Keratinocyte (primary cell): ENCODE measurements at places on chromosomes 5 and 9.

GRCh38 chr9:98970532-98971041 is 26.9 kb downstream of the COL15A1 start:
- no peak for DNase-seq

DNA sequence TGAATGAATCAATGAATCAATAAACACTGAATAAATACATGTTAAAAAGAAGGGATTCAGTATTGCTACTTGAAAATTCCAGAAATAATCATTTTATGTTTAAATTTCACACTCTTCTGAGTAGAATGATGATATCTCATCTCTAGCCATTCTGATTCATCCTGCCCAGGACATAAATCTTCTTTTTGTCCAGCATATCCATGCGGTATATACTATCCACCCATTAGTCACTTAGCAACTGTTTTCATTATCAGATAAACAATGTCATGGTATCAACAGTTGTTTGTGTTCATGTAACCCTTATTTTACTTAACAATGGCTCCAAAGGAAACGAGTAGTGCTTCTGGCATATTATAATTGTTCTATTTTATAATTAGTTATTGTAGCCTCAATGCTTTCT is 432.4 kb upstream of the SMC2 start:
- no peak for DNase-seq

GRCh38 chr9:87656485-87656884 is 69.4 kb upstream of the CTSL start:
- no peak for DNase-seq

DNA sequence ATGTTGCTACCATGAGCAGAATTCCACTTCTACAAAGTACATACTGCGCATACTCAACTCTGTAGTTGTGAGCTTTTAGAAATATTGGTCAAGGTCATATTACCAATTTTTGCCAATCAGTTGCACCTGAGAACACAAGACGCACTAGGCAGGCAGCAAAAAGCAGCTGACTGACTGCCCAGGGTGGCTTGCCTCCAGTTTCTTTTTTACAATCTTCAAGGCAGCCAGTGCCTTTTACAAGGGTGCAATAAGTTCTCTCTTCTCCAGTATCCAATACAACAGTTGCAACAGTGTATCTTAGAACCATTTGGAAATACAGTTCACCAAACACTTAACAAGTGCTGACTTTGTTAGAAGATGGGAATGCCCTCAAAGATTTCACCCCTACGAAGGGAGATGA is 16.1 kb upstream of the FOXB2 start:
- DNase-seq: no peak

DNA sequence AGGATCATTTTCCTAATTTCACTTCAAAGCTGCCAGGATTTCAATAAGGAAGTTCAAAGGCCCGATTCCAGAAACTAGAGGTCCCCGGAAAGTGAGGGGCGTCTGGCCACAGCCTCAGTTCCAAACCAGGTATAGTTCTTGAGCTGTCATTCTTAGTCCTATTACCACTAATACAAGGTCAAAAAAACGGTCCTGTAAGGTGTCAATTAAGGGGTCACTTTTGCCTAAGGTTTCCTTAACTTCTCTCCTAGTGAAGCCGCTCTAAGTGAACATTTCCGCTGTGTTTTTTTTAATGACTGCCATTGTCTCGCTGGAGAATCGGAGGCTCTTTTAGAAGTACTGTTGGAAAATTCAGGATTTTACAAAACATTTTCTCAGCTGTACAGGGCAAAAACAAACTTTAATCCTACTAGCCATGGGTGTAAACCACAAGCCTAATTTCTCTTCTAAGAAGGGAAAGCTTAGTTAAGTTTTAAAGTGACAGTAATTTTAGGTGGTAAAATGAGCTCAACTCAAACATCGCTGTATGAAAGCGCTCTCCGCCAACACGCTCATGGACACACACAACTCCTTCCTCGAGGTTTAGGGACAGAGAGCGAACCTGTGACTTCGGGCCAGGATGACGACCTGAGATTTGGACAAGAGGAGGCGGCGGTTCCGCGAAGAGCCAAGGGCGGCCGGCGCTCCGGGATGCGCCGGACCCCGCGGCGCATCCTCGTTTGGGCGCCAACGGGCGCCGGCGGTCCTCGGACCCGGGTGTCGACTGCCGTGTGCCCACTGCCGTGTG is 76.7 kb upstream of the IFNE start:
- no peak for DNase-seq

GRCh38 chr9:38127271-38127839 is 58.3 kb upstream of the SHB start:
- DNase-seq: no peak

DNA sequence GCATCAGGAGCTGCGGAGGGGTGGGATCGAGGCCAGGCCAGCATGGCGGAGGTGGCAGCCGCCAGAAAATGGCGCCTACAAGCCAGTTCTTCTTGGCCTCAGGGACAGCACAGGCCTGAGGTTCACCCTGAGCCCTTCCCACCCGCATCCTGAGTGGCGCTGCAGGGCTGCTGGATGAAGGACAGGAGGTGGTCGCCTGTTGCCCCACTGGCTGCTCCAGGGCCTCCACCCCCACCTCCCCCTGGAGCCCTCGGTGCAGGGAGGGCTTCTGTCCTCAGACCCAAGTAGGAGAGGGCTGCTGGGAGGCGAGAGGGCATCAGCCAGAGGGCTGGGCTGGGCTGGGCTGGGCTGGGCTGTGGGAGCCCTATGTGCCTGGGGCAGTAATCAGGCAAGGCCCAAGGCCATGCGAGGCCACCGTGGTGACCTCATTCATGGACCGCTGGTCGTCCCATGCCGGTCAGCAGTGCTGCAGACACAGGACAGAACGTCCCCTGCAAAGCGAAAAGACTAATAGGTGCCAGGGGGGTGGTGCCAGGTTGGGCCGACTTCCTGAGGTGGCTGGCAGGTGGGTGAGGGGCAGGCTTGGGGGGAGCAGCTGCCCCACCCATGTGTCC is 13.8 kb downstream of the GPSM1 start:
- no peak for DNase-seq

DNA sequence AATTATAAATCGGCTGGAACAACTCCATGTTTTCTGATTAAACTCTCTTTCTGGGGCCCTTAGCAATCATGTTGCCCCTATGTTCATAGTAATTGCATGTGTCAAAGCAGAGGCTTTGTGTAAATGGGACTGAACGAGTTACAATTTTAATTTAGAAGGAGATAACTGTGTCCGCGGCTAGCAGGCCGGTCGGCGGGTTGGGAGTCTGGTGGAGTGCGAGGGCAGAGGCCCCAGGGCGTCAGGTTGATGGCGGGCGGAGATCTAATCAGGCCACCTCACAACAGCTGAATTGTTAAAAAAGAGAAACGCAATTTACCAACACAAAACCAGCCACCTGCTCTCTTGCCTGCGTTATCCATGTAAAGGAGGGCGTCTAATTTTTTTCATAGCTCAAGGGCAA is 134.9 kb upstream of the LPCAT1 start:
- DNase-seq: no peak

DNA sequence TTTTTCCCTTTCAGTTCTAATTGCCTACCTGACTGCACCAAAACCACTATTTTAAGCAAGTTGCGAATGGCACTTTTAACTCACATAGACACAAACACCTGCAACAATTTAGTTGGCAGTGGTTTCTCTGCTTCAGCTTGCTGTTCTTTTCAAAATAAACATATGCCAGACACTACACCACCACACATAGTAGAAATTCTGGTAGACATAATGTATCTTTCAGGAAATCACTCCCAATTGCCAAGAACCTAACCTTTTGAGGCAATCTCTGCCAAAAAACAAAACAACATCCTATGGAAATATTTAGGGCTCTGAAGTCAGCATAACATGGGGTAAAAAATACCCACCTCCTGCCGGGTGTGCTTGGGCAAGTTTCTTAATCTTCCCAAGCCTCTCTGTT is 27.7 kb downstream of the GLIS3 start:
- DNase-seq: no peak

GRCh38 chr5:32687499-32687831 is 23.7 kb upstream of the NPR3 start:
- no peak for DNase-seq

DNA sequence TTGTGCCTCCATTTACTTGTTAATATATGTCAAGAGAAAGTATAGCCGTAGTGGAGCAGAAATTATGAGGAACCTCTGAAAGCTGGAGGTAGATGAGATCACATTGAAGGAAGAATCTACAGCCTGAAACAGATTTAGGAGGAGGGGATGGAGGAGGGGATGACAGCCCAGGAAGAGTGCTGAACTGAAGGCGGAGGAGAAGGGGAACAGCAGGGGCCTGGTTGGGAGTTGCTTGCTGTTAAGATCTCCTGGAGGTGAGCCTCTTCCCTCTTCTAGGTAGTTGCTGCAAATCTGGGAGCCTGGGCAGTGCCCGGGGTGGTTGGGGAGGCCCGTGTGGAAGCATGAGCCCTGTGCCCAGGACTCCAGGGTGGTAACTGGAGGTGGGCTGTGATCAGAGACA is 111.8 kb upstream of the SEMA6A start:
- DNase-seq: no peak

GRCh38 chr9:126926364-126926763 is 11.8 kb downstream of the RALGPS1 start:
- DNase-seq: no peak

DNA sequence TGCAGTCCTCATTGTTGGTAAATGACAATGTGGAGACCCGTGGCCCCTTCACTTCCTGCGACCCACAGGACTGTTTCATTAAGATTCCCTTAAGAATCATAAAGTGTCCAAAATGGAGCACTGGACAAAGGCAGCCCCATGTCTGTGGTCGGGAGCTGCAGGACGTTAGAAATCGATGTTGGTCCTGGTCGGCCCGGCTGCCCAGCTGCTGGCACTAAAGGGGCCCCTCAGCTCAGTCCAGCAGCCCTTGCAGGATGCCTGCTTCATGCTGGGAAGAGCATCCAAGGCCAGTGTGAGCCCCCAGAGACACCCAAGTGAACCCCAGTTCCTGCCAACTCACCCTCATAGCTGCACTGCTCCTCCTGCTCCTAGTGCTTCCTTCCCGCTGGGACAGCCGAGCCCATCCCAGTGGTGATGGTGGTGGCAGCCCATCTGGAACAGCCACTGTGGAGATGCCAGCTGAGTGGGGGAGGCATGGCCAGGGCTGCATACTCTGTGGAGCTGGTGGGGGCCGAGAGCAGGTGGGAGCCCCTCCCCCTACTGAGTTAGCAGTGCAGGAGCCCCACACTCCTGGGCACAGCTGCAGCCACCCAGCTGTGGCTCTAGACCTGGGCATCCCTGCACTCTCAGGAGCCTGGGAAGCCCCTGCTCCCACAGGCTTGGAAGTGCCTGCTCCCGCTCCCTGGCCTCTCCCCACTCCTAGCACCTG is 168.0 kb upstream of the IRX2 start:
- DNase-seq: no peak

- no peak for DNase-seq
Measured at GRCh38 chr9:99070681-99071080, 34.2 kb upstream of the TGFBR1 start.

DNA sequence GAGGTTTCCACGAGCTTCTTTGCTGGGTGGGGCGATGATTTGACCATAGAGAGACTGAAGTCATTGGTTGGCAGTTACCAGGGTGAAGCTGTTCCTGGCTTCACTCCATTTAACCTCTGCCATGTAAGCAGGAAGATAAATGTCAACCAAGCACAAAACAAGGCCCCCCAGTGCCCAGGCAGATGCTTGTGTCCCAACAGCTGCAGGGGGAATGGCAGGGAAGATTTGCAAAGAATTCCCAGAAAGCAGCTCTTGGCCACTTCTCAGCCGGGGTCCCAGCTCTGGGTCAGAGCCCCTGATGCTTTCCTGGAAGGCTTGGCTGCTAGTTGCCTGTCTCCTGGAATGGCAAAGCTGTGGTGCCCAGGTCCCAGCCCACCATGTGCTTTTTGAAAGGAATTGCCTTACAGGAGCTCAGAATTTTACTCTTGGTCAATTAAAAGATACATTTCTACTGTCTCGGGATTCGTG is 383.4 kb downstream of the ENC1 start:
- no peak for DNase-seq
